ENCODE measurements at places on chromosomes 3 and 15.
A peak's percentile ranks its signal among the peaks of the same experiment; 100 is the strongest.

DNA sequence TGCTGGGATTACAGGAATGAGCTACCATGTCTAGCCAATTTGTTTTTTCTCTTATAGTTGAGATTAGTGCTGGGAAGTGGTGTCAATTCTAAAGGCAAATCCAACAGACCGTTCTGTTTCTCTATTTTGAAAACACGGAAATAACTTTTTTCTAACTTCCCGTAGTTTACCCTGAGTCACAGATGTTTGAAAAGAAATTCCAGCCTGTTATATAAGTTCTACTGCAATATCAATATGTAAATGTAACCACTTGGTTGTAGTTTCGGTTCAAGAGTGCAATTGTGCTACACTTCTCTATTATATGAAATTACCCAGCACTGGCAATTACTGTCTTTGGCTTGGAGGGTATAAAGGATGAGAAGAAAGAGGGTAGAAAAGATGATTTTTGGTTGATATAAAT is 22.3 kb upstream of the GNB4 start:
- no peak for DNase-seq

- no peak for DNase-seq
Measured at GRCh38 chr15:70493376-70493775, 270.0 kb downstream of the UACA start.

- no peak for DNase-seq
Measured at GRCh38 chr15:31258260-31258659, 68.4 kb upstream of the KLF13 start.

DNA sequence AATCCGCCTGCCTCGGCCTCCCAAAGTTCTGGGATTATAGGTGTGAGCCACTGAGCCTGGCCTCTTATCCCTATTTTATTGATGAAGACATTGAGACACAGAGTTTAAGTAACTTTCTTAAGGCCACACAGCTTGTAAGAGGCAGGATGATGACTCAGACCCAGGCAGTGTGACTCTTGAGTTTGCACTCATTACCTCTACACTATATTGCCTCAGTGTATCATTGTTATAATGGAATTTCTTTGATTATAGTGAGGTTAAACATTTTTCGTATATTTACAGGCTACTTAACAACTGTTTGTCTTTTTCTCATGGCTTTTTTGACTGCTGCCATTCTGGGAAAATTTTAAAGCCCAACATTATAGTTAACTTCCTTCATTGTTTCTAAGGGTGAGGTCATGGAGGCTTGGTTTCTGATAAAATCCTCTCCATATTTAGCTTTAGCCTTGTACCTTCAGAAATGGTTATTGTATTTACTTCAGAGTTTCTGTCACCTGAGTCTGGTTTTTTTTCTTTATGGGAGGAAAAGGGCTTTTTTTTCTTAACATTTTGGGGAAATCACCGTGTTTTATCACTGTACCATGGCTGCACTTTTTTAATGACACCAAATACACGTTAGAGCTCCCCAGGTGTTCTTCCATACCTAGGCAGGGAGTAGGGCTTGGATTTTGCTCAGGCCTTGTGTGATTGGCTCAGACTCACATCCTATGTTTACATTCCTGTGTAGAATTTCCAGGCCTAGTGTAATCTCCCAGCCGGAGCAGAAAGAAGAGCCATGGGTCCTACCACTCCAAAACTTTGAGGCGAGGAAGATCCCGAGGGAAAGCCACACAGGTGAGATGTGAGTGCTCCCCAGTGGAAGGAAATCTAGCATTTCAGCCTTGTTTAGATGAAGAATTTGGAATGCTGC is 6.3 kb downstream of the ZNF774 start:
- peak; percentile 4 for DNase-seq

- DNase-seq, result no peak
Measured at GRCh38 chr3:64067506-64068346, 44.4 kb upstream of the PSMD6 start.

- DNase-seq, result no peak
Measured at GRCh38 chr3:128588147-128588546, 62.5 kb downstream of the RPN1 start.

- DNase-seq, result no peak
Measured at GRCh38 chr3:176554264-176554663, 643.0 kb downstream of the TBL1XR1 start.

GRCh38 chr15:34038871-34039789 is at the start of gene AVEN:
TSS of gene AVEN (minus strand) at chr15:34039204. CDS start at chr15:34039046, 158 bp downstream.
- peak; percentile 51 for DNase-seq

DNA sequence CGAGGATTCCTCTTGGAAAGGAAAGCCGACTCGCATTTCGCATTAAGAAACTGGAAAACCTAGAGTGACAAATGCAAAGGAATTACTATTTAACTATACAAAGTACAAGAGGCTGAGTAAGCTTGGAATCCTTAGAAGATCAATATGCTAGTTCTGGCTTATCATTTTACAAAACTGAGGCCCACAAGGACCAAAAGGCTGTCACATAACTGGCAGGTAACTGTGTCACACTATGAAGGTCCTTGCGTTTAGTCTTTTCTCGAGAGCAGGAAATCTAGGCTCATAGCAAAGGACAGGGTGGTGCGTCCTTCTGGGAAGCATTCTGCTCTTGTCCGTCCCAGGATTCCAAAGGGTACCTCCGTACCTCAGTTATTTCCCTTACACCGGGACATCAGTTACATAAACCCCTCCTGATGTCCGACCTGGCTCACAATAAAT is 629 bp downstream of the RPL24 start:
- no peak for DNase-seq

DNA sequence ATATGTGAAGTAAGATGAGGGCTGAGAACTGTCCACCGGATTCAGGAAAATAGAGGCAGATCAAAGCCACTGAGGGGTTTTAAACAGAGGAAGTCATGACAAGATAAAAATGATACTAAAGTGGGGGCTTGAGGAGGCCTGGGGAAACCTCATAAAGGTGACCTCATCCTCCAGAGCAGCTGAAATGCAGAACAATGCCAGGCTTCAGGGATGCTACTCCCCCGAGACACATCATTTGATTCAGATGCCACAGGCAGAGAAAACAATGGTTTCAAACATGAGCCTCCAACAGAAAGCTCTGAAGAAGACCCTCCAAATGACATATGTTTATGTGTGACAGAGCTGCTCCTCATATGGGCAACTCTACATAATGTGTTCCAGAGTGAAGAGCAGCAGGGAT is 6.4 kb downstream of the CFAP20DC start:
- peak; percentile 39 for DNase-seq

GRCh38 chr3:15290736-15291135 is 41.6 kb downstream of the SH3BP5 start:
- DNase-seq, result no peak

GRCh38 chr3:192921793-192922192 is 4.1 kb upstream of the MB21D2 start:
- DNase-seq, result no peak

All from NCI-H146 (cell line).